ENCODE measurements at places on chromosomes 2 and 18.

- no peak for DNase-seq
Measured at GRCh38 chr2:240795454-240795853, 24.6 kb downstream of the KIF1A start.

DNA sequence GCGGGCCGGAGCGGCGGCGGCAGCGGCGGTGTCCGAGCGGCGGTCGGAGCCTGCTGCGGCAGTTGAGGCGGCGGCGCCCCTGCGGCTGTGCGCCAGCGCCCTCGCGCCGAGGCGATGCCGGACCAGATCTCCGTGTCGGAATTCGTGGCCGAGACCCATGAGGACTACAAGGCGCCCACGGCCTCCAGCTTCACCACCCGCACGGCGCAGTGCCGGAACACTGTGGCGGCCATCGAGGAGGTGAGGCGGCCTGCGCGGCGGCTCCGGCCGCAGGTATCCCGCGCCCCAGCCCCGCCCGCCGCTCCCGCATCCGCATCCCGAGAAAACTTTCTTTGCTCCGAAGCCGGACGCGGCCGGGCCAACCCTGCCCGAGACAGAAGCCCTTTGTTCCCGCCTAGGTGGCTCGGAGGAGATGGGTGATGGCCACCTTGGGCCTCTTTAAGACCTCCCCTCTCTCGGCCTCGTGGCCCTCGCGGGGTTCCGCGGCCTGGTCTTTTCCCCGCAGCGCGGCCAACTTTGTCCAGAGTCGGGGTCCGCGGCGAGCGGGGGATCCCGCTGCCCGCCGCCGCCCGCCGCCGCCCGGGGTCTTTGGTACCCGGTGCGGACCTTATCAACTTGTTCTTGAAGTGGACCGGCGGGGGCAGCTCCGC lies 504 bp downstream of the ASAP2 start:
- no peak for DNase-seq

DNA sequence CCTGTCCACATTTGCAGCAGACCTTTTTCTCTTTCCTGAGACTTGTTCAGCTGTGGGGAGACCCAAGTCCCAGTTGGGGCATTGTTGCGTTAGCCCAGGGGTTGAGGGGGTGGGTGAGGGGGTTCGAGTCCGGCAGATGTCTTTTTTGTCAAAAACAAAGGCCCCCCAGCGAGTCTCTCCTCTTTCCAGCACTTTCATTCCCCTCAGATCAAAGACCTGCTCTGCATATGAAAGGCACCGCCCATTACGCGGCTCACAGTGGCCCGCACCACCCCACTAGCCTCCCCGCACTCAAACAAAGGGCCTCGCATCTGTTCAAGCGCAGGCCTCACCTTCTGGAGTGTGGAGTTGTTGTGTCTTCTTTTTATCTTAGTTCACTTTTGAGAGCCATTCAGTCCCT lies 25.2 kb downstream of the TRABD2A start:
- DNase-seq = no peak

DNA sequence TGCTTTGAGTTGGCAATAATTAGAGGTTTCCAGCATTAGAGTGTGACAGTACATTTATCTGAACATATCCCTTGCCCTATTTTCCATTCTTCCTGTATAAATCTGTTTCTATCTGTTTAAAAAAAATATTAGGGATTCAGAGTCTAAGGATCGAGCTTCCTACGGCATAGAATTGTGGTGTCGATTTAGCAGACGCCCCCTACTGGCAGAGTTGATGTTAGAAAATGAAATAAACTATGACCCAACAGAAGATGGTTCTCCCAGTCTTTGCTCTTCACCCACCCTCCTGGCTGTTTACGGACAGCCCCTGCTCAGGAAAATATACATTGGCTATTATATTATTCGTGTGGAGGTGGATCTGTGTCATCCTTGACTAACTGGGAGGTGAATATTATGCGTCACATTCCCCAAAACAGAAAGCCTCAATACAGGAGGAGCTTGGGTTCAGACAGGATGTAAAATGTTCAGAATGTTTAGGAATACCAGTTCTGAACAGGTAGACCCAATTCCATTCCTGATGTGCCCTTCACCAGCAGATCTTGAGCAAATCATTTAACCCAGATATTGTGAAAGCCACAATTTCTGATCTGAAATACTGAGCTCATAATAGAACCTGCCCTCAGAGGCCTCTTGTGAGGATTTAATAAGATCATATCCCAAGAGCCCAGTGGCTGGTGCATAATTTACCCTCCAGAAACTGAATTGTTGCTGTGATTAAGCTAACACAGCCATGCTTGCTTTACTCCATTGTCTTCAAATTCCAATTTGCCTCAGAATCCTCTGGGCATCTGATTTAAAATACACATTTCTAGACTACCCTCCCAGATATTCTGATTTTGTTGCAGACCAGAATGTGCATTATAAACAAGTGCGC lies 10.8 kb upstream of the ERMN start:
- no peak for DNase-seq

- no peak for DNase-seq
Measured at GRCh38 chr2:222447131-222447530, 22.8 kb downstream of the SGPP2 start.

GRCh38 chr2:221529943-221530652 lies 42.0 kb downstream of the EPHA4 start:
- no peak for DNase-seq

Measured in stimulated activated CD8-positive, alpha-beta memory T cell treated with anti-CD3 and anti-CD28 coated beads, Interleukin-12 subunit alpha, Interleukin-12 subunit beta, amount 100 ng/mL, for 4 hours (primary cell).